CD4-positive, alpha-beta T cell treated with Interferon gamma for 1 hour (primary cell): ENCODE measurements at places on chromosomes 11 and 22.

- no peak for DNase-seq
These were observed 23.9 kb upstream of the DRICH1 start for GRCh38 chr22:23655891-23656475.

GRCh38 chr11:72240461-72241290, 3.3 kb downstream of the PHOX2A start:
- no peak for DNase-seq

DNA sequence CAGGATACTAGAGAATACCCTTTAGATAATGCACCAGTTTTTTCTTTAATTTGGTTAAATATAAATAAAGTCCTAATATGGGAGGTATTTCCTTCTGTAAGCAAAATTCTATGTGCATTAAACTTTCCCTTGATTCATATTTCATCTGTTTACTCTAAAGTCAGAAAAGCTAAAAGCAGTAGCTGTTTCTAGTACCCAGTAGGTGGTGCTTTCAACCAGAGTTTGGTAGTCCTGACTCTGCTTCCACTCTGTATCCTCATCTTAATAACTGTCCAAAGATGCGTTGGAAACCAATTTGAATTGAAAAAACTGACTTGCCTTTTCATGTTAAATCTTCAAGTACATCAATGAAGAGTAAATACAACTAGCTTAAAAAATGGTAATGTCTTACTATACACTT, 1065.2 kb downstream of the JRKL start:
- DNase-seq: no peak

- DNase-seq: no peak
These were observed 460 bp upstream of the MUC5AC start for GRCh38 chr11:1157341-1157644.

DNA sequence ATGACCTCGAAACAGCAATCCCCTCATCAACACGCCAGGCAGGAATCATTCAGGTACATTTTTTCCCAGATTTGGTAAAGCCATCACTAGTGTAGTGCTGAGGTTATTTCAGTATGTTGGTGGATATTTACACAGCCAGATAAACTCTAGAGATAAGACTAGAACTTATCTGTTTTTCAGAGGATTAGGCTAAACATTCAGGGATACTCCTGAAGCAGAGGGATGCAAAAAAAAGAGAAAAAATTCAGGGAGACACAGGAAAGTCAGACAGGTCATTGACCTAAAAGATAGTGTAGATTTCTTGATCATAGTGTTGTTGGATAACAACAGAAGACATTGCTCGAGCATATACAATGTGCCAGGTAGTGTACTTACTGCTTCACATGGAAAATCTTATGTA, 93.2 kb downstream of the ATM start:
- DNase-seq: no peak

- DNase-seq: peak; percentile 49
These were observed 10.7 kb upstream of the GSTP1 start for GRCh38 chr11:67572747-67573419.

DNA sequence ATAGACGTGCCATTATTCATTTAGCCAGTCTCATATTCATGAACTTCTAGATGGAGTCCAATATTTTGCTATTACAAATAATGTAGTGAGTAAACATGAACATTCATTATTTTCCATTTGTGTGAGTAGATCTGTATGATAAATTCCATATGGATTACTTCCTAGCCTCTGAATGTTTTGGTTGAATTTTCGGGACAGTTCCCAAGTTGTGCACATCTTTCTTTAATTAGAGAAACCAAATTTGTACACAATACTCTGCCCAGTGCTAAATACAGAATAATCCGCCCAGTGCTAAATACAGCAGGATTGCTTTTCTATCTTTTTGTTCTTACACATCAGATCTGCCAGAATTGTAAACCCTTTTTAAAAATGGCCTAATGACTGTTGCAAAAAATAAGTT, 17.1 kb upstream of the APLP2 start:
- DNase-seq: no peak

GRCh38 chr11:57205041-57205641, 23.4 kb downstream of the LRRC55 start:
- DNase-seq: no peak

DNA sequence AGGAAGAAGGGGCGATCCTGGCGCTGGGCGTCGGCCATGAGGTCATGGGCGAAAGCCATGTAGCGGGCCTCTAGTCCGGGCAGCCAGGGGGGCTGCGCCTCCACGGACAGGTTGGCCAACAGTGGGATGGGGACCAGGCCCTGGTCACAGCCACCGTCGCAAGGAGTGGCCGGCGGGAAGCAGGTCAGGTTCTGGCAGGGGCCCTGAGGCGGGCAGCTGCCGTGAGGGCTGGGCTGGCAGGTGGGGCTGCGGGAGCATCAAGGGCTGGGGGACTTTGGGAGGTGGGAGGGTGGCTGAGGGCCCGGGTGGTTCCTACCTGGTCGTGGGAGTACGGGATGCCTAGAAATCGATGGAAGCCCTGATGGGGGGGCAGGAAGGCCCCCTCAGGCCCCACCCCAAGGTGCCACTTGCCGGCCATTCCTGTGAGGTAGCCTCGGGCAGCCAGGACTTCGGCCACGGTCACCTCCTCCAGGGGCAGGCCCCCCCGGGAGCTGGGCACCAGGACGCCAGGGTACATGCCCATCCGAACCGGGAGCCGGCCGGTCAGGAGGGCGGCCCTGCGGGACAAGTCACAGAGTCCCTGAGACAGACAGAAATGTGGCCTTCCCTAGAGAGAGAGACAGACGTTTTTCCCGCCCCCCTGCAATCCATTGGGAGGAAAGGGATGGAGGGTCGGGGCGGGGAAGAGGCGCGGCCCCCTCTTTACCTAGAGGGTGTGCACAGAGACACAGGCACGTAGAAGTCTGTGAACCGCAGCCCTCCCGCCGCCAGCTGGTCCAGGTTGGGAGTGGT, 906 bp downstream of the ARSA start:
- DNase-seq: no peak

- no peak for DNase-seq
These were observed 47.5 kb upstream of the PICALM start for GRCh38 chr11:86116386-86116726.

- DNase-seq: no peak
These were observed 377.3 kb upstream of the CCDC90B start for GRCh38 chr11:83663446-83663845.

- no peak for DNase-seq
These were observed 98.7 kb upstream of the SORL1-AS1 start for GRCh38 chr11:121551463-121551862.

- DNase-seq: no peak
These were observed 3.2 kb upstream of the CSDC2 start for GRCh38 chr22:41557401-41558240.

GRCh38 chr11:63616953-63617352, 2.7 kb upstream of the PLAAT3 start:
- DNase-seq: no peak

DNA sequence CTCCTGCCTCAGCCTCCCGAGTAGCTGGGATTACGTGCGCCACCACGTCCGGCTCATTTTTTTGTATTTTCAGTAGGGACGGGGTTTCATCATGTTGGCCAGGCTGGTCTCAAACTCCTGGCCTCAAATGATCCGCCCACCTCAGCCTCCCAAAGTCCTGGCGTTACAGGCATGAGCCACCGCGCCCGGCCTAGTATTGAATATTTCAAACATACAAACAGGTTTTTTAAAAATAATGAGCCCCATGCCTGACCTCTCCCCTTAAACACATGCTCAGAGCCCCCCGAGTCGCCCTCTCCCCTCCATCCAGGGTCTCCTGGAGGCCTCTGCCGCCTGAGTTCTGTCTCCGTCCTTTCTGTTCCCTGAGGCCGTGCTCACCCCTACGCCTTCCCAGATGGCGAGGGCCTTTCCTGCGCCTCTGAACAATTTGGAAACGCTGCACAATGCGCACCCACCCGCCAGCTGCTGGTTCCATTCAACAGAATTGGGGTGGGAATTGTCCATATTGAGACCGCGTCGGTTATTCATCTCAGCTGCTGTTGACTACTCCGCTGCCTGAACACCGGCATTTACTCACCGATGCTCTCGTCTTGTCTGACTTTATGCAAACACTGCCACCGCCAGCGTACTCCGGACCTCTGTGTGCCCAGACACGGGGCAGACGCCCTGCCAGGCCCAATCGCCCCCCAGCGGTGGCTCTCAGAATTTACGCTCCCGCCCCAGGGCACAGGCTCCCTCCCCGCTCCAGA, 13.6 kb upstream of the RNH1 start:
- DNase-seq: no peak

GRCh38 chr11:106937111-106937510, 81.2 kb downstream of the GUCY1A2 start:
- DNase-seq: no peak

- DNase-seq: no peak
These were observed 13.1 kb downstream of the UBASH3B start for GRCh38 chr11:122668562-122669090.

DNA sequence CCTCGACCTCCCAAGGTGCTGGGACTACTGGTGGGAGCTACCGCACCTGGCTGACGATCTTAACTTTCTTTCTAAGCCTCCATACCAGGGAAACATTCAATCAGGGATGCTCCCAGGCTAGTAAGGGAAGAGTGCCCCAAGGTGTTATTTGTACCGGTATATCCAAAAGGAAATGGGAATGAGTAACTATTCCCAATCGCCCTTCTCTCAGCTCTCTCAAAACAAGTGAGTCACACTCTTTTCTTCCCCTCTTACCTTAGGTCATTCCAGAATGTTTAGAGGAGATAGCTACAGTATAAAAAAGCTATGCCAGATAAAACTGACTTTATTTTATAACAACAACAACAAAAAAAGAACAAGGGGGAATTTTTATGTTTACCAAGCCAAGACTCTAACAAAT, 13.7 kb downstream of the DCDC1 start:
- no peak for DNase-seq

- no peak for DNase-seq
These were observed 2.2 kb downstream of the STIM1 start for GRCh38 chr11:3857628-3858027.

DNA sequence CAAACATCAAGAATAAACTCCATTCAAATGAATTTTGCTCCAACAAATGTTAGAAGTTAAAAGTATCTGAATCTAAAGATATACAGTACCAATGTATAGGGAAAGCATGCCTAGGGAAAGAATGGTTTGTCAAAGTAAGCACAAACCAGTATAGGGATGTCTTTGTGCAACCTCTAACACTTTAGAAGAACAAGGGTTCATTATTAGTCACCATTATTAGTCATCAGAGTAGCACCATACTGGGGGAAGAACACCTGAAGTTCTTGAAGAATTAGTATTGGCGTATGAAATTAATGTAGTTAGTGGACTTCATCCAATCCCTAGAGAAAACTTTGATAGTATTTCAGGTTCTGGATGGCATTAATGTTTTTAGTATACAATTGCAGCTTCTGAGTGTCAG, 943.7 kb downstream of the METTL15 start:
- DNase-seq: no peak

DNA sequence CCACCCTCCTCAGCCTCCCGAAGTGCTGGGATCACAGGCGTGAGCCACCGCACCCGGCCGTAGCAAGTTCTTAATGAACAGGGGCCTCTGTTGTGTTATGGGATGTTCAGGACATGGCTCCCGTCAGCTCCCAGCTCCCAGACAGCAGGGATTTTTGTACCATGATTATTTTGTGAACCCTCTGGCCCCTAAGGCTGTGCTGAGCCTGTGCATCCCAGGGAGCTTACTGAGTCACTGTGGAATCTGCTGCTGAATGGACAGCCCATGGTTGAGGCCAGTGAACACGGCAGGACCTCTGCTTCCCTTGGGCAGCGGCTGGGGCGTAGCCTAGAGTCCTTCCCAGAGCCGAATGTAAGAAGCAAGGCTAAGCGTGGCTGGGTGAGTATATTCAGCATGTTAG, 245.2 kb downstream of the NTM start:
- no peak for DNase-seq

- DNase-seq: no peak
These were observed 260.9 kb downstream of the KIRREL3 start for GRCh38 chr11:126739499-126740145.

- DNase-seq: no peak
These were observed 29.8 kb downstream of the SNU13 start for GRCh38 chr22:41658869-41659268.

GRCh38 chr11:34264303-34265110, 93.3 kb downstream of the ABTB2 start:
- DNase-seq: no peak

DNA sequence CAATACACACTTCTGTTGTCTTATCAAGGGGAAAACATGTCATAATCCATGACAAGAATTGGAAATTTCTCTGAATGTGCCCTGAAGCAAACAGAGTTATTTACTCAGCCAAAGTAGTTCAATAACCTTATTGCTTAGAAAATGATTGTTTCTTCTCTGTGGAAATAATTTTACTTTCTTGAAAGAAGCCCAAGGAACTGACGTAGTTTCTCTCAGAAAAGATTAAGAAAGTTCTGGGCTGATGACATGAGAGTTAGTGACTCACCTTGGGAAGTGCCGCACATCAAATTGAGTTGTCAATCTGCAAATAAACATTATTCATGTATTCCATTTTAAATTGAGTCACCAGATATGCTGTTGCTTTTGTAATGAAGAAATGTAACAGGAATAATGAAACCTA, 418.6 kb upstream of the LRRC4C start:
- no peak for DNase-seq

GRCh38 chr11:74559110-74559933, 33.1 kb upstream of the POLD3 start:
- DNase-seq: no peak

DNA sequence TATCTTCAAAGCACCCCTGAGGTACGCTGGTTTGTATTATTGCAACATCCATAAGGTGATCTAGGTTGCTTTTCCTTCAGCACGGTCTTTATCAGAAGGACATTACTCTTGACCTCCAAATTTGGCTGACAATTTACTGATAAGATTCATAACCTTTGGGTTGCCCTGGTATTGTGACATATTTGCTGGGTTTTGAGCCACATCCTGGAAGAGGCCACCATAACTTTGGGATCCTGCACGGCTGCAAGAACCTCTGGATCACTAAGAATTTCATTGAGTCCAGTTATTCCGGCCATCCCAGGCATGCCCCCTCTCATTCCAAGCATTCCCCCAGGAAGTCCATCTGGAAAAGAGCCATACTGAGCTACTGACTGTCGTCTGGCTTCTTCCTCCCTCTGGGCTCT, 6.5 kb upstream of the PLET1 start:
- no peak for DNase-seq

DNA sequence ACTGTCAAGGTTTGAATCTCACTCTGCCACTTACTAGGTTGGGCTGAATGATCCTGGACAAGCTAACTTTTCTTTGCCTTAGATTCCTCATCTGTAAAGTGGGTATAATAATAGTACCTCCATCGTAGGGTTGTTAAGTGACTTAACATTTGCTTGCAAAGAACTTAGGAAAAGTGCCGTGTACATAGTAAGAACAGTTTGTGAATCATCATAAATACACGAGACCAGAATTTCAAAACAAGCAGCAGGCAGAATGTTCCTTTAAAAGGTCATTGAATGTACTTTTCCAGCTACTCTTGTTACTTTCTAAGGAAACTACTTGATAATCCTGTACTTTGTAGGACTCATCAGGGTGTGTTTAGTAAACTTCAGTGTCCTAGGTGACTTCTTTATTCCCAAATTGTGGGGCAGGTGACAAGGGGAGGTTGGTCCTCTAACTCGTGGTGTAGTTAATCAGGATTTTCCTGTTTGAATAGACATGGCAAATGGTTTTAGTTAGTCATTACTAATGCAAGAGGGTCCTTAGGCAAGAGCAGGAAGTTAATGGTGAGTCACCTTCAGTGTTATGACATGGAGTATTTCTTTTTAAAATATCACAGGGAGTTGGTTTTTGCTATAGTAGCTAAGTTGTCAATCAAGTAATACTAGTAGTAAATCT, 67.9 kb downstream of the YAP1 start:
- no peak for DNase-seq

GRCh38 chr11:4466871-4467442, 15.5 kb upstream of the OR52K1 start:
- DNase-seq: no peak
